ENCODE measurements at places on chromosomes 11 and 22.

DNA sequence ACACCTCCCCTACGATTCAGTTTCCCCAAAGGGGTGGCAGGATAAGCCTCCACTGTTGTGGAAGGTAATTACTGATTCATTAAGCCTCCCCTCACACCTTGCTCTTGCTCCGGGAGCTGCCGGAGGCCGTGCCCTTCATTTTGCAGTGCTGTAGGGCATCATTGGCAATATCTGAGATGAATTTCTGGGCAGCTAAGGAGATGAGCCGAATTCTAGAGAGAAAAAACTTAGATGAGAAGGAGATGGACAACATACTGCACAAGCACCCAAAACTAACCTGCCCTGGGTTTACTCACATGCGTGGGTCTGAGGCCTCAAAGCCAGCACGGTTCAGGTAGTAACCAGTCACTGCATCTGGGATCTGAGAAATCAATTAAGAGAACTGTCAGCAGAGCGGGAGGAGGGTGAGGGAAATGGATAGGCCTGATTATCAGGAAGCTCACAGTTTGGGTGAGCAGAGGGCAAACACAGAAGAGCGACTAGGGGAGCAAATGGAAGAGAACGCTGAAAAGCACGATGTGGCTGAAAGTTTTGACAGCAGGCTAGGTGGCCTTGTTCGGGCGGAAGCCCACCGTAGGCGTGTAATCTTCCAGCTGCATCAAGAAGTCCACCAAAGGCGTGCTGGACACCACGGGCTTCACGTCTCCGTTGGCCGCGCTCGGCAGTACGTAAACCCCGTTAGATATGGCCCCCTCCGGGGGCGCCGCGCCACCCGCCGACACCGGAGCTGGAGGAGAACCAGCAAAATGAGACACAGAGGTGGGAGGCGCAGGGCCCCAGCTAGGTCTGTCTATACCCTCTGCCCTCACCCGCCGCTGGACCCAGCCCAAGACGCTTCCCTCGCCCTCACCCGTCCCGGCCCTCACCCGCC lies 689 bp downstream of the TAF10 start:
- DNase-seq = peak; percentile 29

DNA sequence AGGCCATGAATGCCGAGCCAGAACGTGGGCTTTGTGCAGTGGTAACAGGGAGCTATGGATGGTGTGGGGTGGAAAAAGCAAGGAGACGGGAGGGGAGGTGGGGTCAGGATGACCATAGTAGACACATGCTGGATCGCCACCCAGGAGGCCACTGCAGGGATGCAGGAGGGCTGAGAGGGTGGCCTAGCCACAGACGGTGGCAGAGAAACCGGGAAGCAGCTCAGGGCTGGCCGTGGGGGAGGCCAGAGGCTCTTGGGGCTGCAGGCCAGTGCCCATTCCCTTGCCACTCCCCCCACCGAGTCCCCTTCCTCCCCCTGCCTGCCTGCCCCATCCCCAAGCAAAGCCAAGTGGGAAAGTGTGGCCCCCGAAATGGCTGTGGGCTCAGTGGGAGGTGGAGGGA lies 59.1 kb upstream of the TCF20 start:
- DNase-seq = no peak

GRCh38 chr11:89436071-89436470 lies 55.1 kb downstream of the NOX4 start:
- peak; percentile 98 for DNase-seq

DNA sequence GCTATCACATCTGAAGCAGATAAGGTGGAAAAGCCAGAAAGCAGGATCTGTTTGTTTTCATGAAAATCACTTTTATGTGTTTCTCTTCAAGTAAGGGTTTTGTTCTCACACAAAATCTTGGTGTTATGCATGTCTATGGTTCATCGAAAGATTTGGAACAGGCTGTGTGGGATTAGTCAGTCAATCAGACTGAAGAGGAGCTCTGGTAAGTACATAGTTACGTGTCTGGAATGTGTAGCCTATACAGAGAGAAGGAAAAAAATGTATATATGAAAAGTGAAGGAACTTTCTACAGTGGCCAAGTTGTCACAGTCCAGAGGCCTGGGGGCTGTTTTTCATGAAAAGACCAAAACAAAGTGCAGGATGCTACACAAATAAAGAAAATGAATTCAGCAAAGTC lies 156.7 kb downstream of the CNTN5 start:
- DNase-seq = peak; percentile 52

DNA sequence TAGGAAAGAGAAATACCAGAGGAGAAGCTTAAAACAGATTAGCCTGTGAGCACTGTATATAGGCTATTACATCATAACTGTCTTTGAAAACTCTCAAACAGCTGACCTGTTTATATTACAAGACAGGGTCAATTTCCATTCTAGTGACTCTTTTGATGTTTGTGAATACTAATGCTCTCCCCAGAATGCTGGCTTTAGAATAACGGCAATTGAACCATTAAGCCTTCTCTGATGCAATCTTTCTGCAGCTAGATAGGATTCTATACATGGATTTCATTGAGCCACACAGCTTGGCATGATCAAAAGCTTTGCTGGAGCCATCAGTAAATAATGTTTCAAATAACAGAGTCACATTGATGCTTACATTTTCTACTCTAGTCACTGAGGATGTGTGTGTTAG lies 122.7 kb upstream of the FAT3 start:
- peak; percentile 86 for DNase-seq

GRCh38 chr11:45663486-45664375 lies 1.7 kb downstream of the CHST1 start:
- DNase-seq = no peak

- peak; percentile 74 for DNase-seq
Observed at GRCh38 chr11:63908631-63909401, 8.1 kb downstream of the RCOR2 start.

GRCh38 chr11:75894036-75894585 lies 79.1 kb downstream of the UVRAG start:
- DNase-seq = no peak

DNA sequence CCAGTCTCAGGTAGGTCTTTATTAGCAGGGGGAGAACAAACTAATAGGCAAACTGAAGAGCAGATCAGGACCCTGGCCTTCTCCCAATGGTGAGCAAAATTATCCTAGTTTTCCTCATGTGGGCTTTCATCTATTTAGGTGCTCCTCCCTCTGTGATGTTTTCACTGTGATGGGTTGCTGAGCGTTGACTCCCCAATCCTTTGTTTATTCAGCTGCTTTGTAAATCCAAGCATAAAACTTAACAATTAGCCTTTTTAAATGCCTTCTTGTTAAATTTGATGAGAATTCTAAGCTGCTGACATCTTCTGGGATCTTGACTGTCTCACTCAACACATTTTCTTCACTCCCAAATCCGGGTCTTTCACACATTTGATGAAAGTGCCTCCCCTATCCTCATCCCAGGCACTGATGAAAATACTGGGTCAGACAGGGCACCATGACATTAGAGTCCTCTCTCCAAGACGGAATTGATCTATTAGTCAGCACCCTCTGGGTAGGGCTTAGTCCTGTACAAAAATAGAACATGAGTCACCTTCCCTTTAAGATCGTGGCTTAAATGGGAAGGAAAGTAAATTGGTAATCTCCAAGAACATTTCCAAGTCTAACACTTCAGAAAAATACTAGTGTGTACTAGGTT lies 199.3 kb upstream of the ISX start:
- DNase-seq = no peak
